ENCODE measurements at places on chromosomes 12 and 14.

DNA sequence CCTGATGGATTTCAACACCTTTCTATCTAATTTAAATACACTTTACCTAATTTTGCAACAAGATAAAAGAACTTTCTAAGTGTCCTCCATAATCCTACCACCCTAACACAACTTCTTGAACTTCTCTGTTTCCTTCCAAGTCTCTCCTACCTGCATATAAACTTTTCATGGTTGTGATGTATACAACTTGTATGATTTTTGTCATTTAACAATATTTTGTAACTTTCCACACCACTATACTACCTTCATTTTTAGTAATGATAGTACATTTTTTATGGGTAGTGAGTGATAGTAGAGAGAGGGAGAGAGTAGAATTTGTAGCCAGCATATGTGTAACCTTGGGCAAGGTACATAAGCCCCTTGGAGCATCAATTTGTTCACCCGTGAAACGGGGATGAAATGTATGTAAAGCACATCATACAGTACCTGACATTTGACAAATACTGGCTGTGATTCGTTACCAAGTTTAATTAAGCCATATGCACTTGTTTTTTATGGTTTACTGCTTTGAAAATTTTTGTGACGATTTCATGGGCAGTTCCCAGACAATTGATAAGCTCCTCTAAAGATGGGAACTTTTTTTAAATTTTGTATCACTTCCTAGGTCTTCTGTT is 177.8 kb upstream of the SLC38A2 start:
- no peak for DNase-seq

DNA sequence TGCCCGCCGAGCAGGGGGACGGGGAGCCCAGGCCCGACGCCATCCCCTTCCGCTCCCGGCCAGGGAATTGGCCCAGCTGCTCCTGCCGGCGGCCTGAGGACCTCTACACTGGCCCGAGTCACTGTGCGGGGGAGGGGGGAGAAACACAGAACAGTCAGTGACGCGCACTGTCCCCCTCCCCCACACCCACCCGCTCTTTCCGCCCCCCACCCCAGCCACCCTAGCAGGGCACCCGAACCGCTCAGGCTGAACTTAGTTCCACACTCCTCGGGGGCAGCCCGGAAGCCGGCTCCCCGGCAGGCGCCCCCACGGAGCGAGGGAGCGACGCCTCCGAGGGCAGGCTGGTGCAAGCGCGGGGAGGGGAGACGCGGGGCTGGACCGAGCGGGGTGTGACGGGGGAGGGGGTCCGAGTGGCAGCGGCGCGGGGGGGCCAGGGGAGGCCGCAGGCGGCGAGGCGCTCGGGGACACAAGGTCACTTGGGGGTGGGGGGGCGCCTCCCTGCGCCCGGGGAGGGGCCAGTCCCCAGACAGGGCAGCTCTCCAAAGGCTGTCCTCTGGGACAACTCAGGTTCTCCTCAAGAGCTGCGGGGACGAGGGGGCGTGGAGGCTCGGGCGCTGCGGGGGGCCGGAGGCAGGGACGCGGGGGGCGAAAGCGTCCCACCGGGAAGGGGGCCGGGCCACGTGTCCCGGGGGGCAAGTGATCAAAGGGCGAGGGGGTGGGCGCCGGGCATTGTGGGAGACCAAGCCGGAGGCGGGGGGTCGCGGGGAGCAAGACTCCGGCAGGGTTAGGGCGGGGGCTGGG is 648 bp downstream of the CHD4 start:
- DNase-seq = no peak

DNA sequence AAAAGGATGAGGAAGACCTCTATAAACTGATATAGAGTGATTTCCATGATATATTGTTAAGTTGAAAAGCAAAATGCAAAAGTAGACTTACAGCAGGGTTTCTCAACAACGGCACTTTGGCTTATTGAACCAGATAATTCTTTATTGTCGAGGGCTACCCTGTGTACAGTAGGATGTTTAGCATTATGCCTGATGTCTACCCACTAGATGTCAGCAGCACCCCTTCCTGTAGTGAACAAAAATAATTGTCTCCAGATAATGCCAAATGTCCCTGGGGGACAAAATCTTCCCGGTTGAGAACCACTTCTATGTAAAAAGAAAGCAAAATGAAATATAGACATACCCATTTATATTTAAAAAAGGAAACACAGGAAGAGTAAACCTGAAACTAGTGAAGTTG is 32.4 kb downstream of the ABCD2 start:
- peak; percentile 19 for DNase-seq

GRCh38 chr14:90960818-90961217 is 99.6 kb downstream of the RPS6KA5 start:
- no peak for DNase-seq

DNA sequence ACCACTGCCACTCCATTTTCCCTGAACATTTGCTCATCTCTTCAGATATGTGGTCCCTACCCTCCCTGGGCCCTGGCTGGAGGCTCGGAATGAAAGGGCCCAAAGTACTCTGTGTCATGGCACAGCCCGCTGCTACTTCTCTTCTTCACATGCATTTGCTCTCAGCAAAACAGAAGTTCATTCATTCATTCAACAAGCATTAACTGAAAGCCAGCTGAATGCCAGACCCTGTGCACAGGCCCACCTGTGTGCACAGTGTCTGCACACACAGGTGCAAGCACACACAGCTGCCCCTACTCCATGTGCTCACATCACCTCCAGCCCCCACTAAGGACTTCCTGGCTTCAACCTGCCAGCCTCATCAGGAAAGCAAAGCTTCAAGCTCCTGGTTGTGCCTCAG is 7.8 kb downstream of the WNT1 start:
- DNase-seq = no peak

DNA sequence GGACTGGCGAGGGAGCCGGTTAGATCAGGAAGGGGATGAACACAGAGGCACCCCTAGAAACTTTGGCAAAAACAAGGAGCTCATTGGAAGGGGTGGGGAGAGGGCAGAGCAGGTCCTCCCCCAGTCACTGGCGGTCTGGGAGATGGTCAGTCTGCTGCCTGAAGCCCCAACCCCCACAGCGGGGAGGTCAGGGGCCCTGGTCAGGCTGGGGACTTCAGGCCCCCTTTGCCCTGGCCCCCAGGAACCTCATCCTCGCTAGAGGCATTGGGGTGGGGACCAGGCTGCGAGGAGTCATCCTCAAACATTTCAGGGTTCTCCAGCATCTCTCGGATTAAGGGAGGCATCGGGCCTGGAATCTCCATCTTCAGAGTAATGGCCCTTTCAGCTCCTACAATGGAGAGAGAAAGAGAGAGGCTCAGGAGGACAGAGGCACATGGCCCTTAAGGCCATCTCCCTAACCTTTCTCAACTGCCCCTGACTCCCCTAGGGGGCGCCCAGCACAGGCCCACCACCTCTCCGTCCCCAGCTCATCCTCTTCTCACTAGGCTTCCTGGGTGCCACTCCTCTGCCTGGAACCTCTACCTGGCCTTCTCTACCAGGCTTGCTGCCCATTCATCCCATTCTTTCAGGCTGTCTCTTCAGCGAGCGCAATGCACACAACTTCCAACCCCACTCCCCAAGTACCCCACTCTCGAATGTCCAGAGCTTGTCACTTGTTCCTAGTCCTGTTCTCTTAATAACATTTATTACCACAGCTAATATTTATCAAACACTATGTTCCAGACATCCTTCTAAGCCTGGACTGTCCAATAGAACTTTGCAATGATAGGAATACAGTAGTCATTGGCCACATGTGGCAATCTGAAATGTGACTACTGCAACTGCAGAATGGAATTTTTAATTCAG is 4.7 kb upstream of the ITGB7 start:
- no peak for DNase-seq

DNA sequence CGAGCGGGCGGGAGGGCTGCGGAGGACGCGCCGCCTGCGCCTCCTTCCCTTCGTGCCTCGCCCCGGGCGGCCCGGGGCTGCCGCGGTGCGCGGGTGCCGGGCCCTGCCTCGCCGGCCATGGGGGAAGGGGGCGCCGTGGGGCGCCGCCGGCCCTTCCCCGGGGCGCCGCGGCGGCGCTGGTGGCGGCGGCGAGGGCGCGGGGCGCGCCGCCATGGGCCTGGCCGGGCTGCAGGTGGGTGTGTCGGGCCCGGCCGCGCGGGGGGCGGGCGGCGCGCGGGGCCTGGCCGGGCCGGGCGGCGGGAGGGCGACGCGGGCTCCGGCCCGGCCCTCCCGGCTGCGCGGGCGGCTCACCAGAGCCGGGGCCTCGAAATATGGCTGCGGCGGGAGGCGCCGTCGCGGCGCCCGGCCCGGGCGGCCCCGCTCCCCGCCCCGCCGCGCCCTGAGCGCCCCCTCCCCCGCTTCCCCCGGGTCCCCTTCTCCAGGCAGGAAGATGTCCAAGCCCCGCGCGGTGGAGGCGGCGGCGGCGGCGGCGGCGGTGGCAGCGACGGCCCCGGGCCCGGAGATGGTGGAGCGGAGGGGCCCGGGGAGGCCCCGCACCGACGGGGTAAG is 5.1 kb downstream of the KMT5A start:
- DNase-seq = no peak

DNA sequence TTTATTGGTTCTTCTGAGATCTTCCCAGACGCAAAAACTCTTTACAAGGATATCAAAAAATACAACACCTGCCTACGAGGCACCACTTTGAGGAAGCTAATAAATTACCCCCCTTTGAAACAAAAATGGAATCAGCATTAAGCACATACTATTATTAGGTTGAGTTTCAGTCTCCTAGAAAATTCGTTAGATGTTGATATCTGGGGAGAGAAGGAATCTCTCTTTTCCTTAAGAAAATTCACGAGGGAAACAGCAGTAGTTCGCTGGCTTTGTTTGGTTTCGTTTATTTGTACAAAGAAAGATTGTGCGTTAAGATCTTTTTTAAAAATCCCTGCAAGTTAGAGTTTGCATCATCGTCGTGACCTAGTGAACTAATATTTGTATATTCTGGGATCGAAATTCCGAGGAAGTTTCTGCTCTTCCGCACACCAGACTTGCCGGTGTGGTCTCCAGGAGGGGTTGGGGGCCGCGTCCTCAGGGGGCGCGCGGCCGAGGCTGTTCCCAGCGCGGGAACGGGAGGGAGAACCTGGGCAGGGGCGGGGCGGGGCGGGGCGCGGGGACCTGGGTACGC is 12.1 kb downstream of the NKX2-1 start:
- no peak for DNase-seq

GRCh38 chr12:85951823-85952222 is 77.7 kb downstream of the NTS start:
- DNase-seq = no peak

- DNase-seq = peak; percentile 49
Measured at GRCh38 chr12:102629262-102629888, 149.0 kb upstream of the IGF1 start.

- DNase-seq = no peak
Measured at GRCh38 chr12:82912406-82912805, 225.7 kb downstream of the TMTC2 start.

DNA sequence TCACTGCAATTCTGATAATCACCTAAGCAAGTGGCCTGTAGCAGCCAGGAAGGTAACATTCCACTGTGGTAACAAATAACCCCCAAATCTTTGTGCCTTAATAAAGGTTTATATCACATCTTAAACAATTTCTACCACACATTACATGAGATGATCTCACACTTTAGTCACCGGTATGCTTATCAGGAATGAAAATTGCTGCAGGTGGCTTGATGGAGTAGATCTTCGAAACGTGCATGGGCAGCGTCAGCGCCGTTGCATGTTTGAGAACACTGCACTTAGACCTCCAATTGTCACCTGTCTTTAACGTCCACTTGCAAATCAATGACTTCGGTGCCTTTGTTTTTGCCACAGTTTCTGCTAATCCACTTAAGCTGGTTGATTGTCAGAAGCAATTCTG is 477.4 kb downstream of the VRK1 start:
- DNase-seq = no peak

GRCh38 chr14:101781240-101782061 is 19.9 kb downstream of the PPP2R5C start:
- DNase-seq = no peak

GRCh38 chr12:20369305-20370013 is 1.1 kb downstream of the PDE3A start:
- no peak for DNase-seq

DNA sequence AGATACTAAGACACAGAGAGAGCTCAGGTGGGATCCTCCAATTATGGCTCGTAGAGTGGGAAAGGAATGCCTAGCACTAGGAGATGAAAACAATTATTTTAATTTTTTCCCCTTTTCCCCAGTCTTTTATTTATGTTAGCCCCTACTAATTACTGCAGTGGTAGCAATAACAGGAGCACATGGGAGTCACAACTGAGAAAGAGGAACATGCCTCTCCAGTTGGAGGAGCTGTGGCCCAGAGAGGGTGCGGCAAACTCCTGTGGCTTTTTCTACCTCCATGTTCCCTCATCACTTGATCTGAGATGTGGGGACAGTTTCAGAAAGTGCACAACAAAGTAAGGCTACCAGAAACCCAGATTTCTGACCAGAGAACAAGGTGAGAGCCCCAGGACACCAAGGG is 25.9 kb upstream of the POC1B start:
- DNase-seq = no peak

- DNase-seq = no peak
Measured at GRCh38 chr12:8622646-8623045, 10.0 kb upstream of the AICDA start.

DNA sequence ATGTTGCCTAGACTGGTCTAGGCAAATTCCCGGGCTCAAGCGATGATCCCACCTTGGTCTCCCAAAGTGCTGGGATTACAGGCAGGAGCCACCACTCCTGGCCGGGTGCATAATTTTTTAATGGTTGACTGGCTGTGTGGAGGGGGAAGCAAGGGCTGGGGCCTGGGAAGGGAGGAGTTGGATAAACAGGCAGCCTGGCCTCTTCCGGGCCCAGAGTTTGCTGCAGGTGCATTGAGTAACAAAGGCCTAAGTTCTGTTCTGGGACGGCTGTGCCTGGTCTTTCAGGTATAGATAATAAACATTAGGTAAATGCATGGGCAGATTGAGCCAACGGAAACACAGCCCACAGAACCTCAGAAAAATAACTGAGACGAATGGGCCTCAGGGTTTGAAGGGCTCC is 191.3 kb upstream of the TBX3 start:
- no peak for DNase-seq

DNA sequence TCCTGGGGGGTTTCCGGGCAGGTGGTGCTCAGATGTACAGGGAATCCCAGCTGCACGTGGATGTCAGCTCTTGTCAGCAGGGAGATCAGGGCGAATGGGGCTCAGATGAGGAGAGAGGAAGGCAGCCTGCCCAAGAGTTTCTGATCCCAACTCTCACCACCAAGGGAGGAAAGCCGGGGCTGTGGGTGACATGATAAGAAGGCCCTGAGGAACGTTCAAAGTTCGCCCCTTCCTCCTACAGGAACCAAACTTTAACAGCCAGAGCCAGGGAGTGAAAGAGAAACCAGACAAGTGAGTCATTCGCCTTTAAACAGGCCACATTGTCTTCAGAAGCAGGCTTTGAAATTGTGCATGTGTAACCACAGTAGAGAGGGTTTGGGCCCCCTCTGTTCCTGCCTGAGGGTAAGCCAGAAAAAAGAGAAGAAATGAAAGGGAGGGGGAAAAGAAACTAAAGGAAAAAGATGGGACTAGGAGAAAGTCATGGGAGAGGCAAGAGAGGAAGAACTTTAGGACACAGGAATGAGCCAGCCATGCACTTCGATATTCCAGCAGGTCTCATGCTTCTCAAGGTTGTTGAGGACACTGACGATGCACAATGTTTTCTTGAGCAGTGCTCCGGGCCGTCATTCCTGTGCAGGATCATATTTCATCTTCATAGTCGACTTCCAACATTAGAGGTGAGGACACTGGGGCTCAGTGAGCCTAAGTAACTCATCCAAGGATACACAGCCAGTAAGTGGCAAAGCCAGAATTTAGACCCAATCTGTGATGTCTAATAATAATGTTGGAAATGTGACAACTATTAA is 691.4 kb upstream of the TBX3 start:
- DNase-seq = peak; percentile 54

Measured in A172 (cell line).